ENCODE measurements at places on chromosomes 4 and X.

- DNase-seq, result no peak
These were observed 167.6 kb downstream of the ARHGAP10 start for GRCh38 chr4:147899512-147899911.

- DNase-seq, result no peak
These were observed 92.2 kb upstream of the RAPGEF2 start for GRCh38 chr4:159010563-159011260.

DNA sequence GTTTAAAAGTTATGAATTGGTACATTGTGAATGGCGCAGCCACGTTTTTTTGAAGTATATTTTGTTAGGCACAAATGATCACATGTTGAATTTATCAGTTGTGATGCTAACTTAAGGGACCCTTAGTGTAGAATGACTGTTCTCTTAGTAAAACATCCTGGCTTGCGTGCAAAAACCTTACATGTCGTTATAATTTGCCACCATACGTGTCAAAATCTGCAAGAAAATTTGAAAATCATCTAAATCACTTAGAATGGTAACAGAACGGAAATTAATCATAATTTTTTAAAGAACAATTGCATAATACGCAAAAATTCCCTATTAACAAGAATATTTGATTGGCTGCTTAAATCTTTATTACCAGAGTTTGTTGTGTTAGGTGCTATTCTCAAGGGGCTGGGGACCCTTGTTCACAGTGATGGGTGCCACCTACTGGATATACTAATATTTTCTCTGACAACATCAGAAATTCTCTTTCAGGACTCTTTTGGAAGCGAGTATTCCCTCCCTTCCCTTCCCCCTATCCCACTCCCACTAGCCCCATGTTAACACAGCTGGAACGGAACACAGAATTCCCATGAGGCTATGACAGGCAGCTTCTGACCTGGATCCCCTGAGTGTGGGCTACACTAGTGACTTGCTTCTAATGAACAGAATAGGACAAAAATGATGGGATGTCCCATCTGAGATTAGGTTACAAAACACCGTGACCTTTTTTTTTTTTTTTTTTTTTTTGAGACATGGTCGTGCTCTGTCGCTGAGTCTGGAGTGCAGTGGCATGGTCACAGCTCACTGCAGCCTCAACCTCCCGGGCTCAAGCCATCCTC, 71.8 kb downstream of the SUPT20HL2 start:
- no peak for DNase-seq

DNA sequence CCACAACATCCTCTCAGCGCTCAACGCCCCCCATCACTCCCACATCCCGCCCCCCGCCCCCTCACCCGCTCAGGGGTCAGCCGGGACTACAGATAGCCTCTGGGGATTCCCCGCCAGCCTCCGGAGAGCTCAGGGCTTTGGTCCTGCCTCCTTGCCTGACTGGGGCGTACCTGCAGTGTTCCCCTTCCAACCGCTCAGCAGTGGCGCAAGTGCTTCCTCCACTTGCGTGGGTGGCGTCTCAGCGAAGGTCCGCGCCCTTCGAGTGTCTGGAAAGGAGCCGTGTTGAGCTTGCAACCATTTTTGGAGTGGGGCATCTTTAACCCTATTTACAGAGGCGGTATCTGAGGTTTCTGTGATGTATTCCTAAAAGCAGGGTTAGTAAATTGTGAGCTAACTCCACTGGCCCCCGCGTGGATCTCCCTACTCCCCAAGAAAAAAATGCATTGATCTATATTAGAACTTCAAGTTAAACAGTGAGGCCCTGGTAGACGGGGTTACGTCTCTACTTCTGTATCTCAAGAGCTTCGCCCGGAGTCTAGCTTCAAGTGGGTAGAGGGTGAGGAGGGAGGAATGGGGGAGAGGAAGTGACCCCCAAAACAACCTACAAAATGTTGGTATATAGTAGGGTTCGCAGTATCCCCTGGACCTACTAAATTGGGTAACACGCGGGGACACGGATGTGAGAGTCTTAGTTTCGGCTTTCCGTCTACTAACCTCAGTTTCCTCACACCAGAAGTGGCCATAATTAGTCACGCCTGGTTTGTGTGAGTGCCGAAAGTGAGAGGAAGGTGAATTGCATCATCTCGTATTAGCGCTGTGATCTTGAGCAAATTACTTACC, 16.1 kb downstream of the NKX3-2 start:
- DNase-seq, result no peak

- no peak for DNase-seq
These were observed 1113.1 kb upstream of the LCORL start for GRCh38 chr4:19134685-19135084.

DNA sequence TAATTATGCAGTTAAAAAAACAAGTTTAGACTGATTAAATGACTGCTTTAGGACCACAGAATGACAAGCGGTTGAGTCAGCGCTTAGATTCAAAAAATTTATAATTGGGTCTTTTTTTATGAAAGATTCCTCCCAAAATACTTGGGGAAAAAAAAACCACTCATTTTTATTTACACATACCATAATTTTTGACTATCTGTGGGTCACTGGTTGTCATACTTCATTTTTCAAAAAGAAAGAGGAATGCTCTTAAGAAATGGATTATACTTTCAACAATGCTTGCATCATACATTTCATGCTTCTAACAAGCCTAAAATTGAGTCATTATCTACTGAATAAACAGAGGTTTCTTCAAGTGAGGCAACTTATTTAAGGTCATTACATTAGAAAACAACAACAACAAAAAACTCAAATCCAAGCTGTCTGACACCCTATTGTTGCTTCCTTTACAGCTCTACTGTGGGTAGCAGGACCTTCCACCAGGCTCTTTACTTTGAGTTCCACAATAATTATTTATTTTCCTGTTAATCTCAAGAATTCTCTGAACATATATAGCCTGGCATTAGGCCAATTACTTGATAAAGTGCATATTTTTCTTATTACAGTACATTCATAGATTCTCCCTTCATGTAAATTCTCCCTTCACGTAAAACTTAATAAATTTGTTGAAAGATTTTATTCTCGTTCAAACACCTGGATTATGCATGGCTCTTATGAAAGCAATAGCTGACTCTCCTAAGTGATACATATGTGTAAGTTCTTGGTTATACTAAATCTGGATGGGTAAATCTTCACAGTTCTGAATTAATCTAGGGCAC, 445.5 kb downstream of the PCDH10 start:
- DNase-seq, result no peak

GRCh38 chr4:112378858-112379257, 81.7 kb downstream of the ALPK1 start:
- DNase-seq, result no peak

GRCh38 chrX:97524997-97525396, 641.3 kb downstream of the RPA4 start:
- DNase-seq, result no peak

Measured in stimulated activated CD4-positive, alpha-beta T cell treated with anti-CD3 and anti-CD28 coated beads, Interleukin-1b, Interleukin-23, amount 100 ng/mL, for 4 hours (primary cell).